Activated CD8-positive, alpha-beta memory T cell treated with anti-CD3 and anti-CD28 coated beads for 4 hours (primary cell): ENCODE measurements at places on chromosomes 13 and 19.
A peak's percentile ranks its signal among the peaks of the same experiment; 100 is the strongest.

DNA sequence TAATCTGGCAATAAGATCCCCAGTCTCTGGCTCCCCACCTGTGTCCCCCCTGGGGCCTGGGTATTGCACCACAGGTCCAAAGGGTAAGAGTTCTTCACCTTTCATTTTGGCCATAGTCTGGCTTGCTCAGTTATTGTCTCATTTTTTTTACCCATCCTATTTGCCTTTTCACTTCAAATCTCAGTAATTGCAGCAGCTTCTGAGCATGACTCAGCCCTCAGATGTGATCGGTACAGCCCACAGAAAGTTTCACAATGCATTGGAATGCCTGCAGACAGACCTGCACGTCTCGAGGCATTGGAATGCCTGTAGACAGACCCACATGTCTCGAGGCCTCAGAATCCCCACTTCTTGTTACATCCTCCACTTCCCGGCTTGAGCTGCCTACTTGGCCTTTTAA lies 173.6 kb downstream of the NUFIP1 start:
- no peak for DNase-seq

DNA sequence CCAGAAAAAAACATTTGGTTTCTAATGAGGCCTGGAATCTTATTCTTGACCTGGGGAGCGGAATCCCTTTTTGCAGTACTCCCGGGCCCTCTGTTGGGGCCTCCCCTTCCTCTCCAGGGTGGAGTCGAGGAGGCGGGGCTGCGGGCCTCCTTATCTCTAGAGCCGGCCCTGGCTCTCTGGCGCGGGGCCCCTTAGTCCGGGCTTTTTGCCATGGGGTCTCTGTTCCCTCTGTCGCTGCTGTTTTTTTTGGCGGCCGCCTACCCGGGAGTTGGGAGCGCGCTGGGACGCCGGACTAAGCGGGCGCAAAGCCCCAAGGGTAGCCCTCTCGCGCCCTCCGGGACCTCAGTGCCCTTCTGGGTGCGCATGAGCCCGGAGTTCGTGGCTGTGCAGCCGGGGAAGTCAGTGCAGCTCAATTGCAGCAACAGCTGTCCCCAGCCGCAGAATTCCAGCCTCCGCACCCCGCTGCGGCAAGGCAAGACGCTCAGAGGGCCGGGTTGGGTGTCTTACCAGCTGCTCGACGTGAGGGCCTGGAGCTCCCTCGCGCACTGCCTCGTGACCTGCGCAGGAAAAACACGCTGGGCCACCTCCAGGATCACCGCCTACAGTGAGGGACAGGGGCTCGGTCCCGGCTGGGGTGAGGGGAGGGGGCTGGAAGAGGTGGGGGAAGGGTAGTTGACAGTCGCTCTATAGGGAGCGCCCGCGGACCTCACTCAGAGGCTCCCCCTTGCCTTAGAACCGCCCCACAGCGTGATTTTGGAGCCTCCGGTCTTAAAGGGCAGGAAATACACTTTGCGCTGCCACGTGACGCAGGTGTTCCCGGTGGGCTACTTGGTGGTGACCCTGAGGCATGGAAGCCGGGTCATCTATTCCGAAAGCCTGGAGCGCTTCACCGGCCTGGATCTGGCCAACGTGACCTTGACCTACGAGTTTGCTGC lies at the start of gene ICAM4:
Gene ICAM4 (plus strand): TSS at position 153 of the 935 bp plus-strand sequence. CDS start 58 bp downstream, at position 211.
- no peak for DNase-seq

GRCh38 chr13:79966059-79966458 lies 374.9 kb downstream of the SPRY2 start:
- no peak for DNase-seq

- DNase-seq: peak; percentile 6
These were observed 491 bp downstream of the ZNF525 start for GRCh38 chr19:53365899-53366493.

GRCh38 chr13:106152047-106152446 lies 383.4 kb downstream of the EFNB2 start:
- DNase-seq: no peak

GRCh38 chr13:38520041-38520440 lies 166.8 kb upstream of the FREM2 start:
- no peak for DNase-seq

DNA sequence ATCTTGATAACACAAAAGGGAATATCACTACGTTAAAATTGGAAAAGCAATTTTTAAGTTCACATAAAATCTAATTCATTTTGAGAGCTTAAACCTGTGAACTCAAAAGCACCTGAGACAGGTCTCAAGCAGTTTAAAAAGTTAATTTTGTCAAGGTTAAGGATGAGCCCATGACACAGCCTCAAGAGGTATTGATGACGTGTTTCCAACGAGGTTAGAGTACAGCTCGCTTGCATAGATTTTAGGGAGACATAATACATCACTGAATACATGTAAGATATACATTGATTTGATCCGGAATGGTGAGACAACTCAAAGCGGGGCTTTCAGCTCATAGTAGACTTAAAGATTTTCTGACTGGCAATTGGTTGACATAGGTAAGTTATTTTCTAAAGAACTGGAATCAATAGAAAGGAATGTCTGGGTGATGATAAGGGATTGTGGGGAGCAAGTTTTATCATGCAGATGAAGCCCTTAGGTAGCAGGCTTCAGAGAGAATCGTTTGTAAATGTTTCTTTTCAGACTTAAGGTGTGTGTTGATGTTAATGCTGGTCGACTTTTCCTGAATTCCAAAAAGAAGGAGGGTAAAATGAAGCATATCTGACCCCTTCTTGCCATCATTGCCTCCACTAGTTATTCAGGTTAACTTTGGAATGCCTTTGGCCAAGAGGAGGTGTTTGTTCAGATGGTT lies 2890.6 kb downstream of the PCDH9 start:
- DNase-seq: no peak

GRCh38 chr13:101915755-101916107 lies 463.3 kb downstream of the ITGBL1 start:
- no peak for DNase-seq

DNA sequence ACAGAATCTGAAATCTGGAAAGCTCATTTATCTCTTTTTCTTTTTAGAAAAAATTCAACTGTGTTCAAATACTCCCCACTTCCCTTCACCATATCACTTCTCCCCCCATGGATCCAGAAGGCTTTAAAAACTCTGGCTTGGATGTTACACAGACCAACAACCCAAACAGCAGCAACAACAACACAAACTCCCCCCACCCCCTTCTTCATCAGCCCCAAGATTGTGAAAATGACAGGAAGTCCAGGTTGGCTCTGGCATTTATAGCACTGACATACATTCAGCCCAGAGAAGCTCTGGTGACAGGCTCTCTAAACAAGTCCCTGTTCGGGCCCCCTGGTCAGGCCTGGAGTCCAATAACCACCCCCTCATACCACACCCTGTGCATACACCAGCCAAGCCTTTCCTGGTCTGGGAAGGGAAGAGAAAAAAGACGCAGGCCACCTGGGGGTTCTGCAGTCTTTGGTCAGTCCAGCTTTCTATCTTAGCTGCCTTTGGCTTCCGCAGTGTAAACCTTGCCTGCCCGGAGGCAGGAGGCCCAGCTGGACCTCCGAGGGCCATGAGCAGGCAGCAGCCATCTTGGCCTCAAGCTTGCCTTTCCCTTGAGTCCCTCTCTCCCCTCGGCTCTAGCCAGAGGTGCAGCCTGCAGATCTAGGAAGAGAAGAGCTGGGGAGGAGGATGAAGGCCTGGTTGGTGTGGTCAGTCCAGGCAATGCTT lies 6.8 kb downstream of the CDX2 start:
- no peak for DNase-seq

- no peak for DNase-seq
These were observed 471.6 kb downstream of the PCDH20 start for GRCh38 chr13:60944016-60944415.

- no peak for DNase-seq
These were observed 55.5 kb downstream of the IRS2 start for GRCh38 chr13:109730812-109731335.

GRCh38 chr19:13817018-13817614 lies 21.9 kb downstream of the ZSWIM4 start:
- no peak for DNase-seq

DNA sequence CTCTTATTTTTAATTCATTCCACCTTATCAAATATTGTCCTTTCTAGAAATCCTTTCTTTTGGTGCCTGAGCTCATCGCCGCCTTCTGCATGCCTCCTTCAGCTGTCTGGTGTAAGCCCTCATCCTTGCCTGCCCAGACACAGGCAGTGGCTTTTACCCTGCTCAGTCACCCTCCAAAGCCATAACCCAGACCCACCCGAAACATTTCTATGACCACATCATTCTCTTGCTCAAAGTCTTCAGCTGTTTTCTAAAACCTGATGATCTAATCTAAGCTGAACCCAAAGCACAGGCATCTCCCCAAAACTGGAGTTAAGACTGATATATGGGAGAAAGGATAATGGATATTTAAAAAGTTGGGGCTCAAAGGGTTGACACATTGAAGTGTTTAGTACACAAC lies 753.7 kb upstream of the SGCG start:
- no peak for DNase-seq

- no peak for DNase-seq
These were observed 61.0 kb downstream of the ING1 start for GRCh38 chr13:110774490-110774889.

DNA sequence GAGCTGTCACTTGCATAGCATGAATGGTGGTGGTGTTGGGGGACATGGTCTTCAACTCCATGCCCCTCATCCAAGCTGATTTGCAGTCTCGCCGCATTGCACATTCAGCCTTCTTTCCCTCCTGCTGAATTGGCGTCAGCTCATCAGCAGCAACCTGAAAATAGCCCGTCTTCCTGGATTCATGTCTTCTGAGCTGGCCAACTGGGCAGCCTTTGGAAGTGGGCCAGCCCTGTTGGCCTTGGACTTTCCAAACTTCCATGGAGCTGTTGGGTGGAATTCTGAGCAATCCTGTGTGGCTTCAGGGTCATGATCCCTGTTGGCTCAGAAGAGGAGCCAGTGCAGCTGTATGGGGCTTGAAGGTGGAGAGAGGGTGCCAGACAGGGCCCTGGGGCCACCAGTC lies 68.8 kb downstream of the ZNF536 start:
- no peak for DNase-seq

DNA sequence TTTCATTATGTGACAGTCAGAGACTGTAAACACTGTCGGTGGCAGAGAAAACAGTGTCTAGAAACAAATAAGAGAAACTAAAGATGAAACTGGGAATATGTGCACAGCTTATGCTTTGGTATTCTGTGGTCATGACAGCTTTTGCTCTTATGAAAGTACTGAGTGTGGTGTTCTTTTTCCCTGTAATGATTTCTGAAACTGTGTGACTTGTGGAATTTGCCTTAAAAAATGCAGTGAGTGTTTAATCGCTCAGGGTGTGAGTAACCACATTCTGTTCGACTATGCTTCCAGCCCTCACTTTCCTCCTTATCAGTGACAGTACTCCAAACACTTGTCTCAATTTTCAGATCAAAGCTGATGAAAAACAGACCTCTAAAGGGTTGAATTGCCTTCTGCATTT lies 66.9 kb upstream of the DIAPH3 start:
- no peak for DNase-seq

DNA sequence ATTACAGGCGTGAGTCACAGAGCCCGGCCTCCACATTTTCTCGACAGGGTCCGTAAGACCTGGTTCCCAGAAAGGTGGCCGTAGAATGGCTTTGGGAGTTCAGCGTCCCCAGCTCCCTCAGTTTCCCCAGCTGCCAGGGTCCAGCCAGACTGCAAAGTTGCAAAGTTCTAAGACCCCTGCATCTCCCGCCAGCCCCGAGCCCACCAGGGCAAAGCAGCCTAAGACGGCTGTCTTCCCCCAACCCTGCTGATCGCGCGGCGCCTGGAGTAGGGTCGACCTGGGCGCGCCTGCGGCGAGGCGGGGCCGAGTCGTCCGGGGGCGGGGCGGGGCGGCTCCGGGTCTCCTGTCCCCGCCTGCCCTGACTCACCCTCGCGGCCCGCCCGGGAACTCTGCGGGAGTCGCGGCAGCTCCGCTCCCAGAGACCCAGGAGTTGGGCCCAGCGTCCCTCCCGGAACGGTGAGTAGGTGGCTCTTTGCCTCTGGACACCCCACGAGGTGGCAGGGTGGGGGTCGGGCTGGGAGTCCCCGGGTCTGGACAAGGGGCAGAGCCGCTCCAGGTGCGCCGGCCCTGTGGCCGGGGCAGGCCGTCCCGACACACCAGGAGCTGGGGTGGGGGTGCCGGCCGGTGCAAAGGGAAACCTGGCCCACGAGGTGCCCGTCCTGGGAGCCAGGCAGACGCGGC lies at the start of gene LRRC8E:
Gene LRRC8E (plus strand): TSS at position 366 of the 681 bp plus-strand sequence. CDS start 7,094 bp downstream, outside the sequence.
- no peak for DNase-seq

GRCh38 chr19:5507065-5507909 lies 52.1 kb downstream of the ZNRF4 start:
- DNase-seq: no peak

DNA sequence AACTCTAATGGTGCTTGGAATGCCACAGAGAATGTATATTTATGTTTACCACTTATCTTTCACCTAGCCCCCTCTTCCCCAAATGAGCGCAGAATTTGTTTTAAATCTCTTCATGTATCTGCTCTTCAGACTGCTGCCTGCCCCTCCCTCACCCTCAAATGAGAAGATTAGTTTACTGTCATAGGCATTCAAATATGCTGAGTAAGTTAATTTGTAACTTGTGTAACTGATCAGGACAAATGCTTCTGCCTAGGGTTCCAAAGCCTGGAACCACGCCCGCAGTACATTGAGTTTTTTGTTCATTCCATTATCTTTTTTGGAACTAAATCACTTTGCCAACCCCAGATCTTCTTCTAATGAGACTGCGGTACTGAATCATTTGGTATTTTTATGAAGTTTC lies 74.5 kb downstream of the ATP8A2 start:
- no peak for DNase-seq

GRCh38 chr13:57858376-57858775 lies 226.8 kb downstream of the PCDH17 start:
- DNase-seq: no peak

DNA sequence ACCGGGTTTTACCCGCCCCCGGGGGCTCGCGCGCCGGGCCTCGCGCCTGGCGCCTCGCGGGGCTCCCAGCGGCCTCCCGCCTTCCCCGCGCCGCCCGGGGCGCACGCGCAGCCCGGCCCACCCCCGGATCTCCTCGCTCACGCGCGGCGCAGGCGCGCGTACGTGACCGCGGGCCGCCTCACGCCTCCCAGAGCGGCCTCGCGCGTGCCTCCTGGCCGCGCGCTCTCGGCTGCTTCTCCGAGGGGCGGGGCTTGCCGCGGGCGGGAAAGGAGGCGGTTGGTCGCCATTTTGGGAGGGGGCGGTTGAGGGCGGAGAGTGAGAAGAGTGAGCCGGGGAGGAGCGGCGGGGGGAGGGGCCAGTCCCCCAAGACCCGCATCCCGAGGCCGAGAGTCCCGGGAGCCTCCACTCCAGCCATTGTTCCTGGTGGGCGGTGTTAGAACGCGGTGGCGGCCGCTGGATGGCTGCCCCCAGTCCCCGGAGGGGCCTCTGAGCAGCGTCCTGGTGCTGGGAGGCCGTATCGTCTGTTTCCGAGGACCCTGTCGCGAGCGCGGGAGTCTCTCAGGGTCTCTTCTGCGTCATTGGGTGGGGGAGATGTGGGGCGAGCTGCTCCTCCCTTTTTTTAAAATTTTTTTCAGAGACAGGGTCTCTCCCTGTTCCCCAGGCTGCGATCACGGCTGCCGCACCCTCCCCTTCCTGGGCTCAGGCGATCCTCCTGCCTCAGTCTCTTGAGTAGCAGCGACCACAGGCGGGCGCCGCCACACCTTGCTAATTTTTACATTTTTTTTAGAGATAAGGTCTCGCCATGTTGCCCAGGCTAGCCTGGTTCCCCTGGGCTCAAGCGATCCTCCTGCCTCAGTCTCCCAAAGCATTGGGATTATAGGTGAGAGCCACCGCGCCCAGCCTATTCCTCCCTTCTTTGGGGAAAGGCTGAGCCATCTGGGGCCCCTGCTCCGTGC lies at the start of gene ZNF541:
Gene ZNF541 (minus strand): TSS at position 78 of the 956 bp plus-strand sequence. CDS start 17,292 bp downstream, outside the sequence.
- DNase-seq: peak; percentile 79
